ENCODE measurements at places on chromosomes 2 and 18.

DNA sequence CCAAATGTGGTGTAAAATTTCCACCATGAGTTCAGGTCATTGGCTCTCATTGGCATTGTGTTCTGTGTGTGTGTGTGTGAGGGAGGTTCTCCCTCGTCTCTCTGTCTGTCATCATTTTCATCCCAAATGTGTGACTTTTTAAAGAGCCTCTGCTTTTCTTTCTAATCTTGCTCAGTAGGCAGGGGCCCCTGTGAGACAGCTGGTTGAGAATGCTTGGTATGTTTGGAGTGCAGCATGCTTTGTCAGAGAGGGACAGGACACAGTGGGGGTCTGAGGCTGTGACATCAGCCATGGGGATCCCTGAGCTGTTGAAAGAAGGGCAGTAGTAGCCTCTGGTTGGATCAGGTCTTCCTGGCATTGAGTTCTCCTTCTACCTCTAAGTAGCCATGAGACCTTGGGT lies 10.6 kb downstream of the PTPRM start:
- H3K4me1 ChIP-seq, result peaks cover 48% of the 10 kb centered on the region
- peak overlapping the region; percentile 68 for H3K27ac ChIP-seq
- no peak overlapping the region for H3K4me3 ChIP-seq
- H3K36me3 ChIP-seq, result no peaks in the 10 kb centered on the region
- H3K27me3 ChIP-seq, result no peaks in the 10 kb centered on the region
- DNase-seq, result peak; percentile 59

DNA sequence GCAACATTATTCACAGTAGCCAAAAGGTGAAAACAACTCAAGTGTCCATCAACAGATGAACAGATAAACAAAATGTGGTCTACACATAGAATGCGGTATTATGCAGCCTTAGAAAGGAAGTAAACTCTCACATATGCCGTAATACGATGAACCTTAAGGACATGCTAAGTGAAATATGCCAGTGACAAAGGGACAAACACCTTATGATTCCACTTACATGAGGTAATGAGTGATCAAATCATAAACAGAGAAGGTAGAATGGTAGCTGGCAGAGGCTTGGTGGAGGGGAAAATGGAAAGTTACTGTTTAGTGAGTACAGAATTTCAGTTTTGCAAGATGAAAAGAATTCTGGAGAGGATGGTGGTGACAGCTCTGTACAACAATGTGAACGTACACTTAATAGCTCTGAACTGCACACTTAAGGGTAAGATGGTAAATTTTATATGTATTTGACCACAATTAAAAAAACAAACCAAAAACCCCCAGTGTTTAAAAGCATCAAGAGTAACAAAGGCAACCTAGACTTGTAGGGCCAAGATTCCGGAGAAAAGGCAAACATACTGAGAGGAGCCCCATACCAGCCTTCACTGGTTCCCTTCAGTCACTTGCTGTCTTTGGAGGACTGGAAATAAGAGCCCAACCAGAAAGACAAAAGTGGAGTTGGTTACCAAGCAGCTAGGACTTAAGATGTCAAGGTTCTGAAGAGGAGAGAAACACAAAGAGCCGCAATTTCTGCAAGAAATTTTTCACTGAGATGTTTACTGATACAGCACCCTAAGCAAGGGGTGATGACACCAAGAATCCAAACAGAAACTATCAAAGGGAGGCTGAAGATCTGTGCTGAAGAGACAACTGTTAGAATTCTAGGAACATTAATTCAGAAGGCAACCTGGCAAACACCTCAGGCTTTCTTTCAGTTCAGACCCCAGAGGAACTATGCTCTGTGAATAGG lies 61.3 kb downstream of the CUL3 start:
- no peak overlapping the region for H3K4me3 ChIP-seq
- H3K27ac ChIP-seq, result no peak overlapping the region
- DNase-seq, result no peak
- H3K36me3 ChIP-seq, result no peaks in the 10 kb centered on the region

GRCh38 chr2:204078003-204078698 lies 141.6 kb downstream of the ICOS start:
- no peaks in the 10 kb centered on the region for H3K4me1 ChIP-seq
- H3K4me3 ChIP-seq, result no peak overlapping the region
- H3K27ac ChIP-seq, result no peak overlapping the region
- peaks cover 4% of the 10 kb centered on the region for H3K27me3 ChIP-seq
- DNase-seq, result no peak
- no peaks in the 10 kb centered on the region for H3K36me3 ChIP-seq

DNA sequence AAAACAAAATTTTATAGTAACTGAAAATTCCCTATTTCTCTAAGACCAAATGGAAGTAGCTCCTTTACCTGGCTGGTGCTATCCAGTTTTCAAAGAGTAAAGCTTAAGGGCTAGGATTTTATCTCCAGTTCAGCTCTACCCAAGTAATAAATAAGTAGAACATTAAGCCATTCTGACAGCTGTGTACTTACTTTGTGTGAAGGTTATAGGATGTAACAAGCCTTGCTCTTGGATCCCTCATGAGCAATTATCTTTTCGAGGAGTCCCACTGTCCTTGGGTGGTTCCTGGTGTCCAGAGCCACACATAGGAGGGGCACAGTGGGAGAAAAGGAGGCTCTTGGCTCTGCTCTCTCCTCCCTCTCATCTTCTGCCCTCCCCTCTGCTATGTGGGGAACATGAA lies 45.5 kb downstream of the KIF5C start:
- no peak overlapping the region for H3K27ac ChIP-seq
- H3K4me3 ChIP-seq, result no peak overlapping the region
- no peaks in the 10 kb centered on the region for H3K4me1 ChIP-seq
- no peak for DNase-seq

DNA sequence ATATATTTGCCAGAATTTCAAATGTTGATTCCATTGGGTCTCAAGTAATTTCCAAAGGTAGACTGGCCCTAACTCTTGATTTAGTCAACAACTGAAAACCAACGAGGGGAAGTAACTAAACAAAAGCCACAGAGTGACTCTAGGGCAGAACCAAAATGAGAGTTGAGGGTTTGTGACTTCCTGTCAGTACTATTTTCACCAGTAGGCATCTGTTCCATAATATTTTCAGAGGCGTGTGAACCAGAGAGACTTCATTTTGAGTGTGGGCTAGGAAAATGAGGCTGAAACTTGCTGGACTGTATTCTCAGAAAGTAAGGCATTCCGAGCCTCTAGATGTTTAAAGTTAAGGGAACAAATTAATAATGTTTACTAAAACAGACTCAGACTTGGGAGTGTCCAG lies 70.6 kb downstream of the GDF7 start:
- H3K27ac ChIP-seq, result no peak overlapping the region
- H3K4me3 ChIP-seq, result no peak overlapping the region
- no peaks in the 10 kb centered on the region for H3K27me3 ChIP-seq

- H3K4me3 ChIP-seq, result no peak overlapping the region
- no peaks in the 10 kb centered on the region for H3K36me3 ChIP-seq
Observed at GRCh38 chr2:106864051-106864450, 21.9 kb downstream of the ST6GAL2 start.
